HuH-7.5 (cell line): ENCODE measurements at places on chromosomes 7 and 10.

GRCh38 chr7:15326044-15326644 lies 235.7 kb downstream of the AGMO start:
- no peak for DNase-seq

DNA sequence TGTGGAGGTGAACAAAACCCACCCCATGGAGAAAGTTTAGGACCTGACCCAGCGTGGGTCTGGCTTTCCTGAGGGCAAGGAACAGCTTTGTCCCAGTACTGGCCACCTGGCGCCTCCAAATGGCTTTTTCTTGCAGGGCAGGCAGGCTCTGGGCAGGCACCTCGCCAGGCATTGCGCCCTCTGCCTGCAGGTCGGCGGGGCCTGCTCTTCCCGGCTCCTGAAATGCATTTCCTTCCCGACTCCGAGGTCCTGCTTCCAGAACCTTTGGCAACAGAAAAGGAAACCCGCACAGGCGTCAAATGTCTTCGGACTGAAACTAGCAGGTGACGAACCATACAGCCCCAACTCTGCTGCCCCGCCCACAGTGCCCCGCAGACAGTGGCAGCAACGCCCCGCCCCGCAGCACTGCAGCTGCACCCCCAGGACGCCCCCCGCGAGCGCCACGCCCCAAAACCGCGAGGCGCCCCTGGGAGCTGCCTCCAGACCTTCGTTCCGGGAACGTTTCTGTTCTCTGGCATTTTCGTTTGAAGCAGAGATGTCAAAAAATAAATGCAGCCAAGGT lies 65.5 kb downstream of the C10orf143 start:
- no peak for DNase-seq

GRCh38 chr7:8125680-8126444 lies 136.1 kb downstream of the ICA1 start:
- no peak for DNase-seq

DNA sequence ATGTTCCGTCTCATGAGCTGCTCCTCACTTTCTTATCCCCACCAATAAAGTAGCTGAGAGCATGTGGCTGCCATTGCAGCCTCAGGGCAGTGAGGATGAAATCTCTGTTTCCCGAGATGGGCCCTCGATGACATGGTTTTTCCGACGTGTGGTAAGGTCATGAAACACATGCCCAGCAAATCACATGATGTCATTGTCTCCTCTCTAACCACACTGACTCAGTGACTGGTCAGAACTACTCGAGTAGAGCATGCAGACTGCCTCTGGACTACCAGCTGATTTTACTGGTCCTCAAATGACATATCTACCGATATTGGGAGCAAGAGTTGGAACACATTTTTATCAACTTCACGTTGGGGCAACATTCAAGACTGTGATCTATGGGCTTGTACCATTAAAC lies 786.1 kb downstream of the CNTNAP2 start:
- DNase-seq, result no peak

DNA sequence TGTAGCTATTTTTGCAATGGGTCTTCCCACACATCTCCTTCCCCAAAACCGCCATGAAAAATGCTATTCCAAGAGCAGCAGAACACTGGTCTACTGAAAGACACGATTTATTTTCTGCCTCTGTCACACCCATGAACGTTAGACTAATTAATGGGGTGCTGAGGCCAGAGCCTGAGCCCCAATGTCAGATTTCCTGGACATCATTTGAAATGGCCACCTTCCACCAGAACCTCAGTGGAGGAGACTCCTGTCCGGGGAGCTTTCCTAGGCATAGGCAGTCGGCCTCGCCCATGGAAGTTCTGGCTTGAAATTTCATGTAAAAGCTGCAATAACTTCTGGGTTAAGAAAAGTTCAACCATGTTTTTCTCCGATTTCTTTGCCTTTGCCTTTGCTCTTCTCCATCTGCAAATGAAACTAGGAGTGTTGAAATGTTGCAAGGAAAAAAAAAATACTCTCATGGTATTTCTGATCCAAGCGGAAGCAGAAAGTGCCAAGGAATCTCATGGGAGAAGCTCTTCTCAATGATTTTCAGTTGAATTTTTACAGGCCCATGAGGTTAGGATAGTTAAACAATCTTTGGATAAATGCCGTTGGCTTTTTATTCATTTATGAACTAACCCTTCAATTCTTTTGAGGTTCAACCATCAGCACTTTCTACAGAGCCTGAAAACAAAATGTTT lies 570.8 kb upstream of the MGMT start:
- DNase-seq, result no peak

GRCh38 chr7:1027242-1028043 lies 16.9 kb upstream of the GPR146 start:
- no peak for DNase-seq

GRCh38 chr10:122407375-122408125 lies 33.0 kb downstream of the PLEKHA1 start:
- no peak for DNase-seq

- DNase-seq, result no peak
Measured at GRCh38 chr10:79137826-79138225, 69.1 kb downstream of the ZMIZ1 start.

DNA sequence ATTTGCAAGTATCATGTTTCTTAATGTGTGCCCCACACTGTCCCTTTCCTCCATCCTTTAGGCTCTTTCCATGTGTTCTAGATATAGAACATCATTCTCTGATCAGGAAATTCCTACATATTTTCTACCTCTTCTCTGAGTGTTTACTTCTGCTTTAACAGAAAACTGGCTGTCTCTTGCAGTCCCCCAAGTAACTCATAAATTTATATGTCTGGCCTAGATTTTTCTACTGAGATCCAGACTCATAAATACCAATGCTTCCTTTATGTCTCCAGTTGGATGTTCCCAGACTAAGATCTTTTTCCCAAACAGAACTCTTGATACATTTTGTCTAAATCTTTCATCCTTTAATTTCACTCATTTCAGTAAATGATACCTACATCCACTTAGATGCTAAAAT lies 181.8 kb downstream of the CDK14 start:
- DNase-seq, result no peak

GRCh38 chr7:85928500-85928899 lies 715.2 kb upstream of the GRM3 start:
- no peak for DNase-seq

DNA sequence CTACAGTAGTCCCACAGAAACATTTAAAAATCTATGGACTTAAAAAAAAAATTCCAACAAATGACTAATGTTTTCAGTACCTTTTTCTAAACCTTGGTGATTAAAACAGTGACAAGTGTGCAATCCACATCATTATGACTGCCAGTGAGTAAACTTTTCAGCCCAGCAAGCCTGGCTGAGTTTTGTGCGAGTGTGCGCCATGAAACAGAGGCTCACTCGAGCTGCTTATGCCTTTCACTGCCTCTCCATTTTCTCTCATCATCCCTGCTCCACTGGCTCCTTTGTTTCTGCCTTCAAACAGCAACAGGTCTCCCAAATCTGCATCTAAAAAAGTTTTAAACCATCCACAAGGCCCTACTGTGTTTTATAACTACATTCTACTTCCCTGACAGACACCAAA lies 105.8 kb downstream of the USP6NL start:
- DNase-seq, result no peak

- no peak for DNase-seq
Measured at GRCh38 chr10:23829556-23829955, 379.4 kb upstream of the KIAA1217 start.
